DND-41 (cell line): ENCODE measurements at places on chromosomes 7 and 10.

GRCh38 chr10:10824591-10825148 is 193.0 kb upstream of the CELF2 start:
- no peak for DNase-seq

GRCh38 chr10:68010426-68010940 is 64.6 kb downstream of the HERC4 start:
- no peak for DNase-seq

GRCh38 chr10:59872892-59873463 is 33.4 kb downstream of the CCDC6 start:
- DNase-seq = no peak

- DNase-seq = no peak
These were observed 33.1 kb downstream of the STAMBPL1 start for GRCh38 chr10:88913127-88913526.
